ENCODE measurements at places on chromosomes 16 and 17.

- DNase-seq = no peak
These were observed 5.1 kb upstream of the KLHL36 start for GRCh38 chr16:84643180-84643583.

DNA sequence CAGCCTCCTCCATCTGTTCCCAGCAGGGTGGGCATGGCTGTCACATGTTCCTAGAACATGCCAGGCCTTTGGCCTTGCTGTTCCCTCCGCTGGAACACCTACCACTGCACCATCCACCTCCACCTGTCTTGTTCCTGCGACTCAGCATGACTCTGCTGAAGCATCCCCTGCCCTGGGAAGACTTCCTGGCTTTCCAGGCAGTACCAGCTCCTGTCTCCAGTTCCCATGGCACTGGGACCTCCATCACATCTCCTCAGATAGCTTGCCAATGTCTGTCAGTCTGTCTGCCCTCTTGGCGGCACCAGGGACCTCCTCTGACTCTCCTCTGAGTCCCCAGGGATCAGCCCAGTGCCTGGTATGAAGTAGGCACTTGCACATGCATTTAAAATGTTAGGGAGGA lies 15.7 kb downstream of the PDP2 start:
- no peak for DNase-seq

GRCh38 chr16:78269256-78269655 lies 169.8 kb downstream of the WWOX start:
- no peak for DNase-seq

GRCh38 chr17:28394337-28395116 lies 11.5 kb downstream of the SLC46A1 start:
- no peak for DNase-seq

DNA sequence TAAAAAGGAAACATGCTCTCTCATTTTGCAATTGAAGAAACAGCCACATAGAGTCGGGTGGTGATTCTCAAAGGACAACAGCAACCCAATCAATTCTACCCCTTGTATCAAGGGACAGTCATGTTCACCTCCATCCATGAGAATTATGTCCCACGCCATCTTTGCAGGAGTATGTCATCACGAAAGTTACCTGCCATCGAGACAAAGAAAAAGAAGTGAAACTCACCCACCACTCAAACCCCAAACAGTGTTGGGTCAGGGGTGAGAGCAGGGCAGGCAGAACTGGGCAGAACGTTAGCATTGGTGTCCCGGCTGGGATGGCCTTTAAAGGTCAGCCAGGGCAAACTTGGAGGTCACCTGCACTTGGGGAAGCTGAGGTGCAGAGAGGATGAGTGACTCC lies 24.2 kb upstream of the HNF1B start:
- DNase-seq = no peak

GRCh38 chr16:20242568-20243255 lies 84.6 kb downstream of the GP2 start:
- no peak for DNase-seq

GRCh38 chr16:71297341-71297634 lies 8.1 kb upstream of the CMTR2 start:
- DNase-seq = no peak

GRCh38 chr16:66830422-66831404 lies at the start of gene NAE1:
NAE1 (minus strand) TSS chr16:66830976; CDS start chr16:66830899, 77 bp downstream.
- DNase-seq = peak; percentile 75

DNA sequence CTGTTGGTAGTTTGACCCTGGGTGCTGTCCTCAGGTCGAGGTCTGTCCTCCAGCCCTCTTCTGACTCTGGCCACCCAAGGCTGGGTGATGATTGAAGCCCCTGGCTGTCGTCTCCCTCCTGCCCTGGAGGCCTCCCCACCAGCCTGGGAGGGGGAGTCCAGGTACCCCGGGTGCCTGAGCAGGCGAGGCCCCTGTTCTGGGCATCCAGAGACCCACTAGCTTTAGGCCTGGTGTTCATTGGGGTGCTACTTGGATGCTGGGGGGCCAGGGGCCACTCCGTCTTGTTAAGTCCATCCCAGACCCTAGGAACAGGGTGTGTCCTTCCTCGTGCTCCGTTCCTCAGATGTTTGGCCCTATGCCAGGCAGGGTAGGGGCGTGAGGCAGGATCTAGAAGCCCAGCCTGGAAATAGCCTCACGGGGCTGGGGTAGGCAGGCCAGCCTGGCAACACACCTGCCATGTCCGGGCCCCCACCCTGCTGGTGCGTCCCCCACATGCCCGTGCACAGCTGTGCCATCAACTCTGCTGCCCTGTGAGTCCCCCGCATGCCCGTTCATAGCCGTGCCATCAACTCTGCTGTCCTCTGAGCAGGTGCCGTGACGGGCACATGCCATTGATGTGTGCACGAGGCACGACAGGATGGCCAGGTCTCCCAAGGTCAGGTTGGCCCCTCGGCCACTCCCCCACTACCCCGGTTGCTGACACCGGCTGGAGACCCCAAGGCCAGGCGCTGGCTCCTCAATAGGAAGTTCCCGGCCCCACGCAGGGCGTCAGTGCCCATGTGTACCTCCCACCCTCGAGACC lies 36.9 kb downstream of the GINS2 start:
- no peak for DNase-seq

DNA sequence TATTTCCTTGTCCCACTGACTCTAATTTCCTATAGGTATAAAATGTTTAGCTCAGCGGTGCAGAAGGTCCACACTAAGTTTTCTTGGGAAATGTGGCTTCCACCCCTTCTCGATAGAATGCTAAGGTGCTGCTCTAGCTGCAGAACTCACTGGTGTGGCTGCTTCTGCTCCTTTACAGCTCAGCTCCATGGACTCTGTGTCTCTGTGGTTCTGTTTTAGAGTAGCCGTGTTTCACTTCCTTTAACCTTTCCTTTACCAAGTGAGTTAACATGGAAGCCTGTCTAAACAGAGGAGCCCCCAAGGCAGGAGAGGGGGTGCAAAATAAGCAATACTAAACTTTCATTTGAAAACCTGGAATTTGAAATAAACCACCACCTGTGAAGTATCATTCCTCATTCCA lies 65.3 kb downstream of the SPECC1 start:
- no peak for DNase-seq

DNA sequence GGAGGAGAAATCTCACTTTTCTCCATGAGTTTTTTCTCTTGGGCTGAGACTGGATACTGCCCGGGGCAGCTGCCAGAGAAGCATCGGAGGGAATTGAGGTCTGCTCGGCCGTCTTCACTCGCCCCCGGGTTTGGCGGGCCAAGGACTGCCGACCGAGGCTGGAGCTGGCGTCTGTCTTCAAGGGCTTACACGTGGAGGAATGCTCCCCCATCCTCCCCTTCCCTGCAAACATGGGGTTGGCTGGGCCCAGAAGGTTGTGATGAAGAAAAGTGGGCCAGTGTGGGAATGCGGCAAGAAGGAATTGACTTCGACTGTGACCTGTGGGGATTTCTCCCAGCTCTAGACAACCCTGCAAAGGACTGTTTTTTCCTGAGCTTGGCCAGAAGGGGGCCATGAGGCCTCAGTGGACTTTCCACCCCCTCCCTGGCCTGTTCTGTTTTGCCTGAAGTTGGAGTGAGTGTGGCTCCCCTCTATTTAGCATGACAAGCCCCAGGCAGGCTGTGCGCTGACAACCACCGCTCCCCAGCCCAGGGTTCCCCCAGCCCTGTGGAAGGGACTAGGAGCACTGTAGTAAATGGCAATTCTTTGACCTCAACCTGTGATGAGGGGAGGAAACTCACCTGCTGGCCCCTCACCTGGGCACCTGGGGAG lies 19.1 kb downstream of the NGFR start:
- no peak for DNase-seq

- DNase-seq = no peak
These were observed 22.3 kb upstream of the DHX40 start for GRCh38 chr17:59542960-59543635.

DNA sequence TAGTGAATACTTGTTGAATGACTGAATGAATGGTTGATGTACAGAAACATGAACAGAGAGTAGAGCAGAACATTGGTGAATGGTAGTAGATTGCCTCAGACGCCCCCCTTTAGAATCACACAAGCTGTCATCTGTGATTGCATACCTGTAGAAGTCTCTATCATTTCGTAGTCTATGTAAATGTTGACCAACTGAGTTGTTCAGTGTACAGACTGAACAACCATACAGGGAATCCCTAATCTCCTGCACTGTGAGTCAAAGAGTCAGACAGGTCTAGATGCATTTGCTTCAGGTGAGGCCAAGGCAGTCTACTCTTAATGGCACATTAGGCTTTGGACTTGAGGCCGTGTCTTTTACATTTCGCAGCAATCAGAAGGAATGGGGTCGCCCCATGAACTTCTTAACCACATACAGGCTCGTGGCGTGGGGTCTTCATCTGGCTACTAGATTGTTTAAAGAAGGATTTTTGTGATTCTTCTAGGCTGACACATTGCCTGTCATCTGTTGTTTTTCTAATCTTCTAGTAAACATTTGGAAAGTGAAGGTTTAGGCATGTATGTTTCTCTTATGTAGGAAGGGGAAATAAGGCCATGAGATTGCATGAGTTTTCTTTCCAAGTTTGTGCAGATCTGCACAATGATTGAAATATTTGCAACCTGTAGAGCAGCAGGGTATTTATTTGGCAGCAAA lies 157.4 kb downstream of the WWOX start:
- no peak for DNase-seq

GRCh38 chr17:62933501-62934385 lies 32.3 kb upstream of the TANC2 start:
- no peak for DNase-seq

GRCh38 chr17:61444831-61445230 lies 7.4 kb upstream of the TBX4 start:
- no peak for DNase-seq

DNA sequence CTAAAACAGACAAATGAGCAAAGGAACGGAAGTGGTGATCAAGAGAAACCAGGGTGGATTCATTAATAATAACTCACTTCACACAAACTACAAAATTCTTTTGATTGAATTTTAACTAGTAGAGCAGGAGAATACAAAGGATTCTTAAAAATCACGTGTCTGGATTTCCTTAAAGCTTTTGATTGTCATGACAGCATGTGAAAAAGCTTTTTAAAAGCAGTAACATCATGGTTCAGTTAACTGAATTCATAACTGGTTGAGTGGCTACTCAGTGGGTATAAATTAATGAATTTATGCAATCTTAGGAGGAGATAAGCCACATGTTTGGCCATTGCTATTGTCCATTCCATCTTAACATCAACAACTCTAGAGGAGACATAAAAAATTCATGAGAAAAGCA lies 333.2 kb downstream of the SLC39A11 start:
- DNase-seq = no peak

DNA sequence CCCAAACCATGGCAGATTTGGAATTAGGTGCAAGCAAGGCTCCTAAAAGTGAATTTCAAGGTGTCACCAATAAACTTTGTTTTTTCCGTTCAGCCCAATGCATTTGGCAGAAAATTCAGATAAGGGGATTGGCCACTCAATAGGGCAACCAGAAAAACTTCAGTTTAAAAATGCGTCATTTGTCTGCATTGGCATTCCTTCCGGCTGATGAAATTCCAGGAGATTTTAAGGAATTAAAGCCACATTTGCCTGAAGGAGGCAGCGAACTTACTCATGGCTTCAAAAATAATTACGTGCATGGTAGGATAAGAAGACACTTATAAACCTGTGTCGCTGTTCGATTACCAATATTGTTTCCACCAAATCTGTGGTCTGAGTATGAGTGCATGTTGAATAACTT lies 151.9 kb downstream of the SALL1 start:
- no peak for DNase-seq

GRCh38 chr16:10509534-10510025 lies 70.8 kb downstream of the EMP2 start:
- peak; percentile 38 for DNase-seq

DNA sequence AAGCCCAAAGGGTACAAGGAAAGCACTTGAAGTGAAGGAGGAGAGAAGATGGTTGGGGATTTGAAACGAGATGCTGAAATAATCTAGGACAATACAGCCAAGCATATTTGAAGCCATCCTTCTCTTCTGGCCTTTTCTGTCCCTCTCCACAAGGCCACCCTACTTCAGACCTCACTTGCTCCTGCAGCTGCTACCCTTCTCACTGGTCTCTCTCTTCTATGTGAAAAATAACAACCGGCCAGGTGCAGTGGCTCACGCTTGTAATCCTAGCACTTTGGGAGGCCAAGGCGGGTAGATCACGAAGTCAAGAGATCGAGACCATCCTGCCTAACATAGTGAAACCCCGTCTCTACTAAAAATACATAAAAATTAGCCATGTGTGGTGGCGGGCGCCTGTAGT lies 33.2 kb upstream of the HAPSTR1 start:
- no peak for DNase-seq

- DNase-seq = no peak
These were observed 9.4 kb downstream of the ITGAX start for GRCh38 chr16:31364421-31364820.

DNA sequence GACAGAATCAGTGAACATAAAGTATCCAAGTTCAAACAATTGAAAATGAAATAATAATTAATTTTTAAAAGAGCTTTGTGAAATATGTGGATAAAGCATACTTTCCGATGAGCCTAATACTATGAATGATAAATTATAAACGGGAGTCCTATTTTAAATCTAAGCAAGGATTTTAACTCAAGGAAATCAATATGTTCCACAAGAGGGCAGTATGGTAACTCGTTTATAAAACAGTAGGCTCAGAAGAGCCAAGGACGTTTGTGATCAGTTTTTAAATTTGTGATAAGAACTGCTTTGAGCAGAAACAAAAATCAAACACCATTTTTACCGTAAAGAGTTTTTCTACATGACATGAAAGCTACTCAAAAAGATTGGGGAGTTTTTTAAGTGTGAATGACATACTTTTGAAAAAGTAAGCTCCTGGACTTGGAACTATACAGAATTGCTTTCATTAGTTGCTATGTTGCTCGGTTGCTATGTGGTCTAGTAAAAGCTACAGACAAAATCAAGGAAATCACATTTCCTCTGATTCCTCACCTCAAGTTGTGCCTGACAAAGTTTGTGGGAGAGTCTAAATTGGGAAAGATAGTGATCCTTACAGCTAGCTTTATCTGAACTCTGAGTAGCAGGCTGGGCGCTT lies 11.8 kb upstream of the TEKT1 start:
- no peak for DNase-seq

GRCh38 chr17:60971515-60972369 lies 294.1 kb downstream of the BCAS3 start:
- DNase-seq = no peak

DNA sequence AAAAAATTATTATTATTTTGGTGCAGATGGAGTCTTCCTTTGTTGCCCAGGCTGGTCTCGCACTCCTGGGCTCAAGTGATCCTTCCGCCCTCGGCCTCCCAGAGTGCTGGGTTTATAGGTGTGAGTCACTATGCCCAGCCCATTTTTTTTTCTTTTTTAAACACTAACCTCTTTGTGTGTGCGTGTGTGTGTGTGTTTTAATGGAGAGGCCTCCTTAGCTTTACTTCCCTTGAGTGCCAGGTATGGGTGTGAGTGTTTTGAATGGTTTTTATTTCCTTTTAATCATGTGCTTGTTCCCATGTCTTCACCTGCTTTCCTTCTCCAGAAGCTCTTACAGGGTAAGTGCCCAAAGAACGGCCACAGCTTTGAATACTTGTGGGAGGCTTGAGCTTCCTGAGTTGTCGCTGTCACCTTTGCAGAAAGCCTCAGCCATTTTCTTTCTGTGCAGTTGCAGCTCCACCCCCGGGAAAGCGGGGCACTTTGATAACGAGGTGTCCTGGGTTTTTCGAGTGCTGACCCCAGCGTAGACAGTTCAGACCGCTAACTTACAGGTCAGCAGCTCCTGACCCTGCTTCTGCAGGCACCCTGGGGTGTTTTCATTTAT lies 22.6 kb downstream of the AKAP1 start:
- DNase-seq = no peak
